ENCODE measurements at places on chromosomes 11 and 22. TPM values are rescaled to one million over a fixed set of nuclear protein-coding genes. Genes with fewer than 3 reads are reported as not detected.
A peak's percentile ranks its signal among the peaks of the same experiment; 100 is the strongest.

NPAS4 gene
- not detected for total RNA-seq

- H3K4me1 ChIP-seq, result peaks cover 18% of the 10 kb centered on the region
- peaks cover 3% of the 10 kb centered on the region for H3K36me3 ChIP-seq
- no peak overlapping the region for H3K27ac ChIP-seq
- no peak overlapping the region for H3K4me3 ChIP-seq
These were observed 13.1 kb upstream of the LYVE1 start for GRCh38 chr11:10581481-10582019.

GRCh38 chr22:49896201-49896600, 22.0 kb downstream of the ALG12 start:
- H3K27ac ChIP-seq, result no peak overlapping the region
- no peaks in the 10 kb centered on the region for H3K27me3 ChIP-seq
- no peaks in the 10 kb centered on the region for H3K4me1 ChIP-seq
- DNase-seq, result no peak
- H3K4me3 ChIP-seq, result no peak overlapping the region
- H3K36me3 ChIP-seq, result peaks cover 60% of the 10 kb centered on the region

- peaks cover 68% of the 10 kb centered on the region for H3K27me3 ChIP-seq
- no peak overlapping the region for H3K27ac ChIP-seq
- H3K36me3 ChIP-seq, result no peaks in the 10 kb centered on the region
- H3K4me3 ChIP-seq, result no peak overlapping the region
These were observed 12.3 kb upstream of the ASPHD2 start for GRCh38 chr22:26416670-26417276.

C11orf52 gene
- total RNA-seq, result 6.2 TPM

DNA sequence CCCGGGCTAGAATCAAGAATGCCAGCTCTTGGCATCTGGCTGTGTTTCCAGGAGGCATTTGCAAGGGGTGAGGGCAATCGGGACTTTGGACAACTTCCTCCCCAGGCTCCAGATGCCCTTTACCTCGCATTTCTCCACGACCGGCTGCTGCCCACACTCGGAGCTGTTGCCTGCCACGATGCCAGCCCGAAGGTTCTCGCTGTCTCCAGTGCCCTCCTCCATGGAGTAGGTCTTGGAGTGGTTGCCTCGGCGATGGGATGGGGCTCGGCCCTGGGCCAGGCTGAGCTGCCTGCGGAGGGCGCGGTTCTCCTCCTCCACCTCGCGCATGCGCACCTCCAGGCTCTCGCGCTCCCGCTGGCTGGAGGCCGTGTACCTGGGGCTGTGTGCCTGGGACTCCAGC, 270.0 kb downstream of the LARGE1 start:
- H3K27me3 ChIP-seq, result no peaks in the 10 kb centered on the region
- H3K4me3 ChIP-seq, result no peak overlapping the region
- no peaks in the 10 kb centered on the region for H3K36me3 ChIP-seq
- DNase-seq, result no peak

DNA sequence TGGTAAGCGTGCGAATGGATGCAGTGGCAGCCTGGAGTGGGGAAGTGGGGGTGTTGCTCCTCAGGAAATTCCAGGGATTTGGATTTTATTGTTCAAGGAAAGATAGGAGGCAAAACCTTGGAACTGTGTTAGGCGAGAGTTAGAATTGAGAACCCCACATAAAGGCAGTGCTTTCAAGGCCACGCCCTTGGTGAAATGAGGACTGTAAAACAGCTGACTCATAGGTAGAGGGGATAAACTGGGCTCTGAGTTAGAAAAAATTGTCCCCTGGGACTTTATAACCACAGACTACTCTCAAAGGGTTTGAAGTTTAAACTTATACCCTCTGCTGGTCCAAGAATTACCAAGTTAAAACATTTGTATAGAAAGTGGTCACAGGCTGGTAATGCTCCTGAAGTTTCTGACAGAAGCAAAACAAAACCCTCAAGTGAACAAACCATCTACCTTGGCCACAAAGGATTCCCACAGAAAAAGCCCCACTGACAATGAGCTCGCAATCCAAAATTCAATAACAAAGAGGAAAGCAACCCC, 250.3 kb upstream of the TBCEL start:
- no peak for DNase-seq
- no peak overlapping the region for H3K27ac ChIP-seq
- peaks cover 80% of the 10 kb centered on the region for H3K27me3 ChIP-seq

OR2AG2 gene
- not detected for total RNA-seq

GRCh38 chr11:17813391-17814059, 78.9 kb downstream of the KCNC1 start:
- H3K4me1 ChIP-seq, result no peaks in the 10 kb centered on the region
- no peaks in the 10 kb centered on the region for H3K36me3 ChIP-seq
- no peak overlapping the region for H3K27ac ChIP-seq
- no peak for DNase-seq
- no peaks in the 10 kb centered on the region for H3K27me3 ChIP-seq
- H3K4me3 ChIP-seq, result no peak overlapping the region

DNA sequence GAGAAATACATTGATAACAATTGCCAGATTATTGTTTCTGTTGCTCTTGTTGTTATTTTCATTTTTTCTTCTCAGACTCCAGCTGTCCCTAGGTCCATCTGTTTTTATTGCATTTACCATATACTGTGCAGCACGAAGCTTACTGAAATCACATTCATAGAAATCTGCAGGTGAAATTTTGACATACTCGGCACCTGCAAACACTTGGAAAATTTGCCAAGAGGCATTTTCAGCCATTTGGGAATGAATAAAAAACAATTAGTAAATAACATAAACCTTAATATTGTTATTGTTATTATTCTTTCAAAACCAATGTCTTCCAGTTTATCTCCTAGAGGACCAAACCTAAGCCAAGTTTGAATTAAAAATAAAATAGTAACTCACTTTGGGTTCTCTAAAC, 2357.2 kb downstream of the LRRC4C start:
- H3K36me3 ChIP-seq, result no peaks in the 10 kb centered on the region
- H3K4me3 ChIP-seq, result no peak overlapping the region
- H3K27ac ChIP-seq, result no peak overlapping the region
- H3K27me3 ChIP-seq, result no peaks in the 10 kb centered on the region
- no peak for DNase-seq

INCENP gene
- 94.3 TPM for total RNA-seq

DNA sequence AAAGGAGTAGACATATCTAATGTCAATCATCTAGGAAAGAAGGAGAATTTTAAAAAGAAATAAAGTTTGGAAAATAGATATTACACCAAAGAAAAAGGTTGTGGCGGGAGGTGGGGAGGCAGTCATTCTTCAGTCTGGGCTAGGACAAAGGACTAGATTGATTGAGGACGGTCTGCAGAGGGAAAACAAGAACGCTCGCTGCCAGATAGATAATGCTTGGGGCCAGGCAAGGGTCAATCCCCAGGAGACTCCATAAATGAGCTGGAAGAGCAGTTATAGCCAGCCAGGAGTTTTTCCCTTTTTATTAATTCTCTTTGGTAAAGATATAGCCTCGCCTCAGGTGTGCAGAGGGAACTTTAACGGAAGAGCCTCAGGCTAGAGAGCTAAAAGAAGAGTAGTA, 6.3 kb downstream of the TRPC6 start:
- no peak overlapping the region for H3K4me3 ChIP-seq
- no peak for DNase-seq
- no peaks in the 10 kb centered on the region for H3K27me3 ChIP-seq

GRCh38 chr11:126147208-126148111, 64.0 kb downstream of the RPUSD4 start:
- H3K27me3 ChIP-seq, result peaks cover 25% of the 10 kb centered on the region
- H3K27ac ChIP-seq, result no peak overlapping the region
- H3K4me3 ChIP-seq, result no peak overlapping the region
- no peaks in the 10 kb centered on the region for H3K4me1 ChIP-seq
- no peak for DNase-seq
- no peaks in the 10 kb centered on the region for H3K36me3 ChIP-seq

GGT5 gene
- 0.64 TPM for total RNA-seq

DNA sequence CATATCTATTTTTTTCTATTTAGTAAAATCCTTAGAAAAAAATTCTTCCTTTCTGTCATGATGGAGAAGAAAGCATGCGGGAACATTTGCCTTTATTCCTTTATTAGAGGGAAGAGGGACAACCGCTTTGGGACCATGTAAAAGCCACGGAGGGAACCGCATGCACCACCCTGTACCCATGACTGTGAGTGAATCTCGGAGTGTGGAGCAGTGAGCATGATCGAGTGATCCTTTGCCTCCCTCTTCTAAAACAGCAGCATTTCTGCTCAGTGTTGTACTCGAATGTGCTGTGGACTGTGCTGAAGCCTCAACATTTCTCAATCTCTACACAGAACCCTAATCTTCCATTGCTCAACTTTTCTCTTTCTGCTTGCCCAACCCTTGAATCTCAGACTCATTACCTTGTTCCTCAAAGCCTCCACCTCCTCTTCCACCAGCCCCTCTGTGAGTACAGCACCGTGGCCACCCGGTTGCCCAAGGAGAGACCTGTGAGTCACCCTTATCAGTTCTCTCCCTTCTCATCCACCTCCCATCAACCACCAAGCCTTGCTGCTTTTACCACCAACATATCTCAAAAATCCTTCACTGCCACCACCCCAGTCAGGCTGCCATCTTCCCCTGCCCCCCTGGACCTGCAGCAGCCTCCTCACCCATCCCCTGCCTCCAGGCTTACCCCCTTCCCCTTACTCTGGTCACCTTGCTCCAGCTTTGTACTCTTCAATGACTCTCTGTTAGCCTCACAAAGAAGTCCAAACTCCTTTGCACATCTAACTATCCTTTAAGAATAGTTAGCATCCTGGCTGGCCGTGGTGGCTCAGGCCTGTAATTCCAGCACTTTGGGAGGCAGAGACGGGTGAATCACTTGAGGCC, 103.1 kb downstream of the NAT10 start:
- H3K36me3 ChIP-seq, result peaks cover 13% of the 10 kb centered on the region
- H3K27me3 ChIP-seq, result no peaks in the 10 kb centered on the region
- peak overlapping the region; percentile 1 for H3K4me3 ChIP-seq
- peak; percentile 59 for DNase-seq
- peaks cover 50% of the 10 kb centered on the region for H3K4me1 ChIP-seq

GRCh38 chr11:94722735-94723134, 45.4 kb upstream of the AMOTL1 start:
- H3K4me1 ChIP-seq, result no peaks in the 10 kb centered on the region
- DNase-seq, result no peak
- peaks cover 10% of the 10 kb centered on the region for H3K27me3 ChIP-seq
- H3K27ac ChIP-seq, result no peak overlapping the region
- H3K36me3 ChIP-seq, result no peaks in the 10 kb centered on the region
- H3K4me3 ChIP-seq, result no peak overlapping the region

OR51B2 gene
- not detected for total RNA-seq

DNA sequence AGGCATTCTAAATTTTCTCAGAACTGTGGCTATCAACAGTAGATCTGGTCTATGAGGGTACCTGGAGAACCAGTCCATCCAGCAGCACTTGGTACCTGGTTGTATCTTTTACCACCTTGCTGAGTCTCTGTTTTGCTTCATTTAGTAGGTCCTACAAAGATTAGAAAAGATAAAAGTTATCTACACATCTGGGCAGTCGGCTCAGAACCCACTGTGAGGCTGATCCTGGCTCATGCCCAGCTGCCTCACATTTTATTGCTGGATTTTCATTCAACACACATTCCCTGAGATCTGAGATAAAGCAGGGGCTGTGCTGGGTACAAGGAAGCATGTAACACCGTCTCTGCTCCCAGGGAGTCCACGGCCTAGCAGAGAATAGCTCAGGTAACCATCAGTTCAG, 27.5 kb downstream of the ATP6V1E1 start:
- DNase-seq, result no peak
- H3K27ac ChIP-seq, result no peak overlapping the region
- H3K4me1 ChIP-seq, result no peaks in the 10 kb centered on the region
- H3K36me3 ChIP-seq, result peaks cover 37% of the 10 kb centered on the region
- no peaks in the 10 kb centered on the region for H3K27me3 ChIP-seq

GRCh38 chr11:13826505-13827278, 135.8 kb upstream of the SPON1 start:
- no peak for DNase-seq
- no peak overlapping the region for H3K27ac ChIP-seq
- peaks cover 17% of the 10 kb centered on the region for H3K27me3 ChIP-seq
- peaks cover 9% of the 10 kb centered on the region for H3K4me1 ChIP-seq
- no peaks in the 10 kb centered on the region for H3K36me3 ChIP-seq

DNA sequence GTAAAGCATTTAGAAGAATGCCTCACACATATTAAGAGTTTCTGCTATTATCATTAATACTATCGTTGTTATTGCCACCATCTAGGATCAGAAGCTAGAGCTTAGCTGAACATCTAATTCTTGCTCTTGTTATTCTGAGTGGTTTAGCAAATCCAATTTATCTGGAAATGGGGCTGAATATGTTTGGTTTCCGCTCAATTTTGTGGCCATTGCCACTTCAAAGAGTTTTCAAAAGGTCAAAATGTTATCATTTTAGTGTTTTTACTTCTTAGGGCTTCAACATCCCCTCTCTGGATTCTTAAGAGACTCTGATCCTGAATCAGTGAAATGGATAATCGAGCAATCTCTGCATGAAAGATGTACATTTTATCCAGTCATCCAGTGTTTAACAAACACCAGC, 10.2 kb upstream of the PIK3IP1 start:
- H3K4me1 ChIP-seq, result no peaks in the 10 kb centered on the region
- no peak for DNase-seq
- no peaks in the 10 kb centered on the region for H3K36me3 ChIP-seq

DNA sequence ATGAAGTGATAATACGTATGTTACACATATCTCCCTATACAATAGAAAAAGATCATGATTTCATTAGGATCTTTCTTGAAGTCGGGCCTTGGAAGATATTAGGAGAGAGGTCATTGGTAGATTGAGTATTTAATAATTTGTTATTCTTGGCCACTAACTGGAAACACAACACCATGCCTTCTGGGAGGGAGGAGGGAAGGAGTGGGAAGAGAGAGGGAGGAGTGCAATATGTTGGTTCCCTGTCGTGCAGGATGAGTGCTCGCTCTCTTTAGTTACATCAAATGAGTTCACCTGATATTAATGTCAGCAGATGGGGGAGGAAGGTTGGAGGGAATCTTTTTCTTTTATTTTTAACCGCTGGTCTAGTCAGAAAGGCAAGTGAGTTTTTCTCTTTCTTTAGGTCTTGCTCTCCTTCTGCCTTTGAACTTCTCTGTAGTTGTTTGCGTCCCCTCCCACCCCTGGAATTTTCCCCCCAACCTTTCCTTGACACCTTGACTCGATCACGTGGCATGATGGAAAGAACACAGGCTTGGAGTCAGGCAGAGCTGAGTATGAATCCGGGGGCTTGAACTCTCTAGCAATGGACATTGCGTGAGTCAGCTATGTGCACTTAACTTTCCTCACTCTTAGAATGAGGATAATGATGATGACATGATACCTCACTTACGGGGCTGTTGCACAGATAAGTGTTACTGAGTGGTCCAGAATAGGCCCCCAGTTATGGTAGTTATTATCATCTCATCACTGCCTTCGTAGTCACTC, 6.2 kb downstream of the ADAMTS15 start:
- H3K4me3 ChIP-seq, result no peak overlapping the region
- no peak for DNase-seq
- H3K27me3 ChIP-seq, result peaks cover 13% of the 10 kb centered on the region
